ENCODE measurements at places on chromosomes 13 and 19.

- DNase-seq = no peak
Observed at GRCh38 chr13:44872751-44873150, 116.5 kb downstream of the NUFIP1 start.

DNA sequence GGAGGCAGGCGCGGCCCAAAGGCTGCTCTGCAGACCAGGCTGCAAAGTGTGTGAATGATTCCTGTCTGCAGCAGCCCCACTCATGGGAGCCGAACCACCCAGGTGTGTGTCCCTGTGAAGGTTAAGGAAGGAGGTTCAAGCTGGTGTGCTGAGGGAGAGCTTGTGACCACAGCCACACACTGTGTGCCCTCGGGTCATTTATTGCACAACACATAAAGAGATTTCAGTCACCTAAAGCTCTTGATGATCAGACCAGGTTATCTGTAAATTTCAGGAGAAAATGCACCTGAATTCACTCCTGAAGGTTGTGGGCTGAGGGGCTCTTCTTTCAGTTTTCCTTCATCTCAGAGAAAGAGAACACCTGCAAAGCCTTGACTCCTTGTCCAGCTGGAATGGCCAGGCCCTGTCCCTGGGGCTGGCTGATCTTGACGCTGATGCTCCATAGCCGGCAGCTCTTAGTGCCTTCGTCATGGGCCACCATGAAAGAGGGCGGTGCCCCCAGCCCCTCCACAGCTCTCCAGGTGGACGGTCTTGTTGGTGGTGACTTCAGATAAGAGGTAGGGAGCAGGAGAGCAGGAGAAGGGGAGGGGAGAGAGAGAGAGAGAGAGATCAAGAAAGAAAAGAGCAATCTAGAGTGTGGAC is 110.8 kb upstream of the C1QTNF9B start:
- DNase-seq = no peak

GRCh38 chr19:28632371-28633080 is 580.4 kb downstream of the UQCRFS1 start:
- no peak for DNase-seq

DNA sequence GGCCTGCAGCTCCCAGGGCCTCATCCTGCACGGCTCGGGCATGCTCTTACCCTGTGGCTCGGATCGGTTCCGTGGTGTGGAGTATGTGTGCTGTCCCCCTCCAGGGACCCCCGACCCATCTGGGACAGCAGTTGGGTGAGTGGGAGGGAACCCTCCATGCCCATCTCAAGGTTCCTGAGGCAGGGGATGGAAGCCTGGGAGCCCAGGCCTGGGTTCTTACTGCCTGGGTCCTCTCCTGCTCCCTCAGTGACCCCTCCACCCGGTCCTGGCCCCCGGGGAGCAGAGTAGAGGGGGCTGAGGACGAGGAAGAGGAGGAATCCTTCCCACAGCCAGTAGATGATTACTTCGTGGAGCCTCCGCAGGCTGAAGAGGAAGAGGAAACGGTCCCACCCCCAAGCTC is 3.2 kb downstream of the APLP1 start:
- DNase-seq = no peak

- DNase-seq = peak; percentile 10
Observed at GRCh38 chr13:106471957-106472543, 63.4 kb downstream of the EFNB2 start.

DNA sequence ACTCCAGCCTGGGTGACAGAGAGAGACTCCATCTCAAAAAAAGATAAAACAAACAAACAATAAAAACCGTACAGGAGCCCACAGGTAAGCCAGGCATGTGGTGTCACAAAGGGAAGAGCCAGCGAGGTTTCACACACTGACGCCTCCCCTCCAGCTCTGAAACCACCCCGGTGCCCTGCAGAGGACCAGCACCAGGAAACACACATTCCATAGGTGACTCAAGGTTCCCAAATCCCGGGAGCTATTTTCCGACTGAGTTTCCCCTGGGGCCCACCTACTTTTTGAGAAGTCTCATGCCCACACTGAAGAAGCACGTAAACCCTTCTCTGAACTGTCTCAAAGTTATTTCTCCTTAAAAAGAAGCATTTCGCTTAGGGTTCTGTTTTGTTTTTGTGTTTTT is 40.3 kb downstream of the RHPN2 start:
- no peak for DNase-seq

GRCh38 chr13:32142956-32143375 is 111.4 kb downstream of the FRY start:
- DNase-seq = no peak

DNA sequence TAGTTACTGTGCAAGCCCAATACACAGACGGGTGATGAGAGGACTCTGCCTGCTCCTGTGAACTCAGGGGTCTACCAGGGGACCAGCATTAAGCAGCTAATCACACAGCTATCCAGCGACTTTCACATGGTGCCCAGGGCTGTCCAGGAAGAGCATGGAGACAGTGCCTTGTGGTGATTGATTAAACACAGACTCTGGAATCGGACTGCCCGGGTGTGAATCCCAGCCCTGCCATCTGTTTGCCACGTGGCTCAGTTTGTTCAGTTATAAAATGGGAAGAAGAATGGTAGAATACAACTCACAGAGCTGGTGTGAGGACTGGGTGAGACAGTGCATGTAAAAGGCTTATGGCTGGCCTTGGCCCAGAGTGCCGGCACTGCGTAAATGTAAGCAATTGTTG is 42.1 kb upstream of the NPAS1 start:
- DNase-seq = no peak

DNA sequence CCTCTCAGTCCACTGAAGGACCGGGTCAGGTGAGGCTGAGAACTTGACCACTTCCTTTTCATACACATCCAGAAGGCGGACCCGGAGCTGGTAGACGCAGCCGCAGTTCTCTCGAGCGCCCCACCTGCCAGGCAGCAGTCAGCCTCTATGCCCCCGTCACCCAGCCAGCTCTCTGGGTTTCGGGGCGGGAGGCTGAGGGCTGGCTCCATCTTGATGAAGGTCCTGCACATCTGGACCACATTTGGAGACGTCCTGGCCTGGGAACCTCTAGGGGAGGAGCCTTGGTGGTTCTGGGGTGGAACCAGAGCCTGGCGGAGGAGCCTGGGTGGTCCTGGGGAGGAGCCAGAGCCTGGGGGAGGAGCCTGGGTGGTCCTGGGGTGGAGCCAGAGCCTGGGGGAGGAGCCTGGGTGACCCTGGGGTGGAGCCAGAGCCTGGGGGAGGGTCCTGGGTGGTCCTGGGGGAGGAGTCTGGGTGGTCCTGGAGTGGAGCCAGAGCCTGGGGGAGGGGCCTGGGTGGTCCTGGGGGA is 14.3 kb downstream of the MRPS12 start:
- DNase-seq = peak; percentile 61

Measured in K562 (cell line).